AG09319 (cell line): ENCODE measurements at places on chromosomes 4 and X.

DNA sequence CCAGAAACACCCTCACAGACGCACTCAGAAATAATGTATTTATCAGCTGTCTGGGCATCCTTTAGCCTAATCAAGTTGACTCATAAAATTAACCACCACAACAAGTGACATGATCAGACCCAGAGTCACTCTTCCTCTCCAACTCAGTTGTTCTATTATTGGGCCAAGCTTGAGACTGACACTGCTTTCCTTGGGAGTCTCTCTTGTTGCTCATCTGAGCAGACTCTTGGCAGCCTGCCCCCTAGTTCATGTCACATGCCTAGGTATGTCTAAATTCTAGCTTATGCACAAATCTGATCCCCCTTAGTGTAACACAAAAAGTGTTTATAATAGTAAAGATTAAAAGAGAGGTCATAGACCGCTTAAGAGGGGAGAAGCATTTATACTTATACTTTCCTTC lies 72.6 kb upstream of the ADAMTS3 start:
- DNase-seq = no peak

- no peak for DNase-seq
Observed at GRCh38 chr4:184648054-184648312, 1.3 kb downstream of the CASP3 start.

- DNase-seq = no peak
Observed at GRCh38 chr4:84177831-84178542, 321.1 kb downstream of the NKX6-1 start.

DNA sequence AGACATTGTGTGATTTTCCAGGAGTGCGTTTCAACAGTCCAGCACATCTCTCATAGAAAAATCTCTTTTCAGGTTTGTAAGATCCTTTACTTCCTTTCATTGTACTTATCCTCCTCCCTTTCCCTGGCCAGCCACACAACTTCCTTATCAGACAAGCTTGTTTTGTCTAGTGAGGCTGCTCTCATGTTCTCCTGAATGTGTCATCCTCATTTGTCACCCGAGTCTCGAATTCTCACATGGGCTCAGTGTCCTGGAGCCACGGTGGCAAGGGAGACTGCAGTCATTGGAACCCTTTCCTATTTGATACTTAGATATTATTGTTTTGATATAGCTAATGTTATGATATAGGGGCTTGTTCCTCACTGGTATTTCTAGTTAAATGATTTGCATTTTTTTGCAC lies 16.9 kb downstream of the SYNPO2 start:
- DNase-seq = no peak

GRCh38 chrX:6718766-6719165 lies 183.8 kb upstream of the VCX3A start:
- no peak for DNase-seq

DNA sequence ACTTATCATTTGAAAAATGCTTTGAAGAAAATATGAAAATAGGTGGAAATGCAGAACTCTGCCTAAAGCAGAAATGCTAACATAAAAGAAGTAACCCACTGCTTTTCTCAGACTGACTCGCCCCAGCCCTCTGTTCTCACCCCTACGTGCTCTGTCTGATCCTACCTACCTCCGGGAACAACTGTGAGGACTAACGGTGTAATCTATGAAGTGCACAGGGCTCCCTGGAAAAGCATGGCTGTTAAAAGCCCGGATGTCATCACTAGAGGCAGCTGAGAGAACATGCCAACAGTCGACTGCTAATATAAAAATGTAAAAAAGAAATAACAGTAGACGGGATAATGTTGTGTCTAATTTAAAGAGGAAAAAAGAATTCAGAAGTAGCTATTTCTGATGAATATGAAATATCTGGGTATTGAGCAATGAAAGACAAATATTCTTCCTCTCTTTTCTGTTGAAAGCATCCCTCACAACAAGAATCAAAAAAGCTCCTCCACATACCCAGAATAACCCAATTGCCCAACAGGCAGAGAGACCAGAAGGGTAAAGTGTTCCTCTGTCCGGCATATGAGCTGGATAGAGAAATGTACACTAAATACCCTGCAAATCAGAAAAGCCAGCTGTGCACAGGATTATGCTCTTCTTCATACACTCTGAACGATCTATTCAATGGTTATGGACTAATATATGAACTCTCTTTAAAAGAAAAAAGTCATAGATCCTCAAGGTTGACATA lies 130.7 kb downstream of the TSPAN5 start:
- no peak for DNase-seq

DNA sequence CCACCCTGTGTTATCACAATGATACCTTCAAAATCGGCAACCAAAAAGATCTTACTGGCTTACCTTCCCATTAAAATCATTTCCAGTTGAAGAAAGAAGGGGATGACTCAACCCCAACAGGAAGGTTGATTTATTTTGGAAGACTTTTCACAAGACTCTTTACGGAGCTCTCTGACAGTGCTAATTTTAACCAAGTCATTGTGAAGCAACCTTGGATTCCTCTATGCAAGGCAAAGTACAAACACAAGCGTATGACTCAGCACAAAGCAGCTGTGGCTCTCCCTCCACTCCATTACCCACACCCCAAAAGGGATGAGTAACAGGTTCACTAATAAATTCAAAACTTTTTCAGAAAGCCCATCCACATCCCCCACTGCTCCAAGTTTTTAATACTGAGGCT lies 213.8 kb upstream of the FGF13 start:
- peak; percentile 77 for DNase-seq

DNA sequence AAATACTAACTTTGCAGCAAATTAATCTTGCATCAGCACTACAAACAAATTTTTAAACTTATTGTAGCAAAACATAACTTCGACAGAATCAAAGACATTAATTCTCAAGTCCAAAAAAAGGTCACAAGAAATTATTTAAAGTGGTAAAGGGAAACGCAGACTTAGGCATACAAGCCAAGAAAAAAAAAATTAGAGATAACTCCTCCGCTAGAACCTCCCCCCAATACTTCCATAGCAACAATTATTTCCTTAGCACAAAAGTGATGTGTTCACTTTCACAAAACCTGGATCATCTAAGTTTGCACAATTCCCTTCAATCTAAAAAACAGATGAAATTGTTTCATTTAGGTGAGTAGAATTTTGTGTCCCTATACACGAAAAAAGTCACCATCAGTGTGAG lies 1.1 kb downstream of the LRBA start:
- DNase-seq = no peak

- DNase-seq = no peak
Observed at GRCh38 chrX:121761845-121762244, 714.4 kb downstream of the GLUD2 start.

- no peak for DNase-seq
Observed at GRCh38 chr4:151953312-151953711, 192.5 kb upstream of the GATB start.

DNA sequence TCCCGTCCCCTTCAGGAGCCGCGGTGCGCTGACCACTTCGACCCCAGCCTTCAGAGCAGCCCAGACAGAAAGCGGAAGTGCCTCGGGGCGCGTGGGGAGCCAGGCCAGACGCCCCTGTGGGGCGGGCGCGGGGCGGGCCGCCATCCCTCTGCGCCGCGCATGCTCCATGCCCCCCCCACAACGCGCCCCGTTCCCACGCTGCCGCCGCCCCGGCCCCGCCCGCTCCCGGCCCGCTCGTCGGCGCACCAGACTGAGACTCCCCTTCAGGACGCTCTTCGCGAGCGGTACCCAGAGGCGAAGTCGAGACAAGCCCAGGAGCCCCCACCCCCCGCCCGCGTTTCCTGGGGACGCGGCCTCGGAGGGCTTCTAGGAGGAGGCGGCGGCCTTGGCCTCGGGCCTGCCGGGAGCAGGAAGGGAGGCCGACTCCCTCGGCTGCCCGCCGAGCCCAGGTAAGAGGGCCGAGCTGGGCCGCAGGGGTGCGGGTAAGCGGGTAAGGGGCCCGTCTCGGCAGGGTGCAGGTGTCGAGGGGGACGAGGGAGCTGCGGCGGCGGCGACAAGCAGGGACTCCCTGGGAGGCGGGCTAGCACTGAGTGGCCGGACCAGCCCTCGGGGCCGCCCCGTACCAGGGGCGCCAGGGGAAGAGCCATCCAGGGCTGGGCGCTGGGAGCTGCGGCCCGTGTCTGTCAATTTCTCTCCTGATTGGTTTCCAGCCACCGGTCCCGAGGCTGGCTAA lies at the start of gene ZFP92:
TSS of gene ZFP92 (plus strand) at position 218 of the 733 bp plus-strand sequence. CDS start 6,851 bp downstream, outside the sequence.
- DNase-seq = no peak

DNA sequence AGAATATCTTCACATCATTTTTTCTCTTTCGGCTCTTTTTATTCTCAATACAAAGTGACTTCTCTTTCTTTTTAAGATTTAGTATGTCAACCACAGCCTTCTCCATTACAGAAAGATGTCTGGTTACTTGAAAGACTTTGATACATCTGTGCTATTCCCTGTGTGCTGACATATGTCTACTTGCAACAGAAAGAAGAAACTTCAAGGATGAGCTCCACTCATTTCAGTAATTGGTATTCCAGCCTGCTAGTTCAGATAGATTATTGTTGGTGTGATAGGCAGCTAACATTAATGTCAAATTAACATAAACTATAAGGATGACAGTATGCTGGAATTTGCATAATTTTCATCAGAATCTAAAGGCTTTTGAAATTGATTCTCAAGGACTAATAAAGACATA lies 948.7 kb downstream of the PCDH18 start:
- DNase-seq = no peak

DNA sequence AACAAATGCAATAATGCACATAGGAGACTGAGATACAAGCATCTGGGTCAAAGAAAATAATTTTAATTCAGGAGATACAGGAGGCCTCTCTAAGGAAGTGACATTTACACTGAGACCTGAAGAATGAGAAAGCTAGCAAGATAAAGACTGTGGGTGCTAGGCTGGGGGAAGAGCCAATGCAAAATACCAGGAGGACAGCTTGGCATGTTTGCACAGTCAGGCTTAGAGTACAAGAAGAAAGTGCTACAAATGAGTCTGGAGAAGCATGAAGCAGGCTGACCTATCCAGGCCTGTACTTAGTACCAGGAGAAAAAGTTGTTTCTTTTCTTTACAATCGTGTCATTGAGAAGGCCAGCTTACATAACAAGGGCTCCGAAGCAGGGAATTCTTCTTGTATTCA lies 56.9 kb downstream of the GABRB1 start:
- no peak for DNase-seq

GRCh38 chr4:154464654-154465053 lies 26.9 kb downstream of the DCHS2 start:
- DNase-seq = no peak

DNA sequence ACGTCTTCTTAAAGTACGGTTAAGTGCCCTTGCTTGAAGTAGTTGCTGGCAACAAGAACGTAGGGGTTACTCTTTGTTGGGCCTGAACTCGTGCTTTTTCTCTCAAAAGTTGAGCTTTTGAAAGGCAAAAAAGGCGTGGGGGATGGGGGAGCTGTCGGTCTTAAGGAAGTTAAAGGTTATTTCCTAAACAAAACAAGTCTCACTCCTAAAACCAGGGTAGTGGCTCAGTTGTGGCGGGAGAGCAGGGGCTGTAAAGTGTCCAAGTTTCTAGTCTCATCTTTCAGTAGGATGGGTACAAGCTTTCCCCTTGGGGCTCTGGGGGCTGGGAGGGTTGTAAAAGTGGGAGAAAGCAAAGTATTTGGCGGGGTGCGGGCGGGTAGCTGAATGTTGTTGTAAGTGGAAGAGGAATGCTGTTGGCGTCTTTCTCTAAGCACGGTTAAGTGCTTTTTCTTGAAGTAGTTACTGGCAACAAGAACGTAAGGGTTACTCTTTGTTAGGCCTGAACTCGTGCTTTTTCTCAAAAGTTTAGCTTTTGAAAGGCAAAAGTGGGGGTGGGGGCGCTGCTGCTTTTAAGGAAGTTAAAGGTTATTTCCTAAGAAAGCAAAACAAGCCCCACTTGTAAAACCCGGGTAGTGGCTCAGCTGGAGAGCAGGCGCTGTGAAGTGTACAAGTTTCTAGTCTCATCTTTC lies 904 bp upstream of the WDR1 start:
- DNase-seq = no peak

- no peak for DNase-seq
Observed at GRCh38 chrX:25878806-25879205, 259.3 kb upstream of the MAGEB18 start.

GRCh38 chr4:147493307-147493706 lies 12.4 kb downstream of the EDNRA start:
- no peak for DNase-seq

DNA sequence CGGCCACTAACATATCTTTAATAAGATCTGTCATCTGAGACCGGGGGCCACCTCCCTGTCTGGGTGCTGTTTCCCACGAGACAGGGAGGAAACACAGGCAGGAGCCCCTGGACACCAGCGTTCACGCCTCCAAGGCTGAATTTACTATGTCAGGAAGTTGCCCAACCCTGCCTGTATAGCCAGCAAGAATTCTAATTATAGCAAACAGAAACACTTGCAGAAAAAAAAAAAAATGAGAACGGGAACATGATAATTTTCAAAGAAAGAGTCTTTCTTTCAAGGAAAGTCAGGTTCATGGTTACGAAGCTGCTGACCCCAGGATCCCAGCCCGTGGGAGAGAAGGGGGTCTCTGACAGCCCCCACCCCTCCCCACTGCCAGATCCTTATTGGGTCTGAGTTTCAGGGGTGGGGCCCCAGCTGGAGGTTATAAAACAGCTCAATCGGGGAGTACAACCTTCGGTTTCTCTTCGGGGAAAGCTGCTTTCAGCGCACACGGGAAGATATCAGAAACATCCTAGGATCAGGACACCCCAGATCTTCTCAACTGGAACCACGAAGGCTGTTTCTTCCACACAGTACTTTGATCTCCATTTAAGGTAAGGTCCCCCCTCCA lies at the start of gene IL3RA:
TSS of gene IL3RA (plus strand) at position 455 of the 613 bp plus-strand sequence. CDS start 4,981 bp downstream, outside the sequence.
- DNase-seq = no peak

DNA sequence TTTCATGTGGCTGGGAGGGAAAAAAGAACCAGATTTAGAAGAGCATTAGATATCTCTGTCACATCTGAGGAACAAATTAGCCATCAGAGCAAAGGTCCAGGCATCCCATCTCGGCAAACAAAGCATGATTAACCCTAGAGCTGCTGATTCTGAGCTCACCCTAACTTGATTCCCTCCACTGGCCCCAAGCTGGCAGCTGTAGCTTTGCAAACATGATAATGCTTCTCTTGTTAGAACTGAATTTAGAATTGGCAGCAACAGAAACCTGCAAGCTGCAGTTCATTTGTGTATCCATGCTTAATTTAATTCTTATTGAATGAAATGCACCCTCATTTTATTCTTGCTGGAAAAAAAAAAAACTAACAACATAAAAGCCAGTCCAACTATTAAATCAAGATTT lies 289.2 kb downstream of the IL1RAPL1 start:
- no peak for DNase-seq

- DNase-seq = no peak
Observed at GRCh38 chr4:48027653-48028052, 11.1 kb downstream of the NIPAL1 start.

DNA sequence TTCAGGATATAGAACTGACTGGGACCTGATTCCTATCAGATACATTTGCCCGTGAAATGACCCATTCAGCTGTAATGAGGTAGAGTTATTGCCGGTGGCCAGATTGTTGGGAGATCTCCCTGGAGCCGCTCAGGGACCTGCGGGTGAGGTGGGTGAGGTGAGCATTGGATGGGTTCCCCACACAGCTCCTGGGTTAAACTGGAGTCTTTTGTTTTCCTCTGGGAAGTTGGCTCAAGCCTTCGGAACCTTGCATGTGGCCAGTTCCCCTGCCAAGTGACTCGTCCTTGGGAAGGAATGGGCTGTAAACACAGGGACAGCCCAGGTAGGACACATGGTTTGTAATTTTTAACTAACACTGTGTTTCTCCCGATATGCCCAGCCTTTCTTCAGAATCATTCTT lies 31.6 kb upstream of the KIT start:
- no peak for DNase-seq
